AG04450 (cell line): ENCODE measurements at places on chromosomes 7 and 10.

- no peak for DNase-seq
Measured at GRCh38 chr7:40474790-40475680, 340.2 kb downstream of the SUGCT start.

DNA sequence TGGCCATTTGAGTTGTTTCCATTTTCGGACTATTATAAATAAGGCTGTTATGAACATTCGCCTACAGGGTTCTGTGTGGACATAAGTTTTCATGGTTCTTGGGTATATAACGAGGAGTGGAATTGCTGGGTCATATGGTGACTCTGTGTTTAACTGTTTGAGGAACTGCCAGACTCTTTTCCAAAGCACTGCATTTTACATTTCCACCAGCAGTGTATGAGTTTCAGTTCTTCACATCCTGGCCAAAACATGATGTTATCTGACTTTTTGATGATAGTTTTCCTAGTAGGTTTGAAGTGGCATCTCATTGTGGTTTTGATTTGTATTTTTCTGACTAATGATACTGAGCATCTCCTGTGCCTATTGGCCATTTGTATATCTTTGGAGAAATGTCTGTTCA lies 5.4 kb downstream of the SUV39H2 start:
- no peak for DNase-seq

GRCh38 chr10:89710753-89711152 lies 9.4 kb downstream of the KIF20B start:
- DNase-seq = peak; percentile 8

- peak; percentile 26 for DNase-seq
Measured at GRCh38 chr7:116859323-116859722, 3.1 kb upstream of the CAPZA2 start.

GRCh38 chr10:59243611-59244195 lies 67.3 kb downstream of the PHYHIPL start:
- no peak for DNase-seq

GRCh38 chr7:47792521-47793121 lies 155.6 kb downstream of the PKD1L1 start:
- no peak for DNase-seq

GRCh38 chr7:125061776-125062397 lies 132.3 kb upstream of the POT1 start:
- DNase-seq = no peak

DNA sequence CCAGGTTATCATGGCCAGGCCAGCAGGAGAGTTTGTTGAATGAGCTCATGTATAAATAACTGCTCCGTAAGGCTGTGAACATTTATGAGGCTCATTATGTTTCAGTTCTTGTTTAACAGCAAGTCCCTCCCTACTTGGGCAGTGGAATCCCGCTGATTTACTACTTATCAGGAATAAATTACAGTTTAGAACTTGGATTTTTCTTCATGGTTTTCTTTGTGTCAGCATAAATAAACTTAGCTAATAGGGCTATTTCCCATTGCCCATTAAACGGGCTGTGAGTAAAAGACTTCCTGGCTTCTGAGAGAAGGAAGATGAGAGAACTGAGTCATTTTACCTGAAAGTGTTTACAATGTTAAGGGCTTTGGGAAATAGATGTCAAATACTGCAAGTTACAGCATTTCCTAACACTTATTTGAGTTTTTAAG lies 701.6 kb upstream of the ANKRD30A start:
- no peak for DNase-seq

DNA sequence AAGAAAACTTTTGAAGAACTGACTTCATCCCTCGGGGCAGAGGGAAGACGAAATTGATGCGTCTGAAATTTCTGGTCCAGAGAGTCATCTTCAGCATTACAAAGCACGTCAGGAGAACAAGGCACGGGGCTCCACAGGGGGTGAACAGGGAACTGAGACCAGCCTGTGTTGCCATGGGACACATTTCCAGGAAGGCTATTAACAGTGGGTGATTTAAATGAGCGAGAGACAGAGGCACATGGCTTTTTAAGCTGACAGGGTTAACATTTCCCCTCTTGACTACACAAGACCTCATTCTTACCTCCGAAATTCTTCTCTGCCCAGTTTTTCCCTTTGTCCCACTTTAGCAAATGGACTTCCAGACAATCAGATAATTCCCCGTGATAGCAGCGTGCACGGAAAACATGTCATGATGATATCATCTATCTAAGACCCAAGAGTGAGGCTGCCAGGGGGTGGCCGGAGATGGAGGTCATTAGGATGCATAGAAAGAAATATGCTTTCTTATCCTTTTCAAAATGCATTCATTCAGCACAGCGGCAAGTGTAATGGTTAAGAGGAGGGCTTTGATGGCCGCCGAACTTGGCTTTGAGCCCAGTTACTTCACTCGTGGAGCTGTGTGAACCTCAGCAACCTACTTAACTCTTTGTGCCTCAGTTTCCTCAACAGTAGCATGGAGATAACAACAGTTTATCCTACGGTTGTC lies 248.0 kb downstream of the PRPF18 start:
- no peak for DNase-seq

- DNase-seq = no peak
Measured at GRCh38 chr10:30558411-30558810, 71.1 kb downstream of the LYZL2 start.

GRCh38 chr7:3861941-3862340 lies 560.9 kb downstream of the SDK1 start:
- peak; percentile 26 for DNase-seq

GRCh38 chr7:96361116-96361857 lies 39.4 kb upstream of the SLC25A13 start:
- no peak for DNase-seq

DNA sequence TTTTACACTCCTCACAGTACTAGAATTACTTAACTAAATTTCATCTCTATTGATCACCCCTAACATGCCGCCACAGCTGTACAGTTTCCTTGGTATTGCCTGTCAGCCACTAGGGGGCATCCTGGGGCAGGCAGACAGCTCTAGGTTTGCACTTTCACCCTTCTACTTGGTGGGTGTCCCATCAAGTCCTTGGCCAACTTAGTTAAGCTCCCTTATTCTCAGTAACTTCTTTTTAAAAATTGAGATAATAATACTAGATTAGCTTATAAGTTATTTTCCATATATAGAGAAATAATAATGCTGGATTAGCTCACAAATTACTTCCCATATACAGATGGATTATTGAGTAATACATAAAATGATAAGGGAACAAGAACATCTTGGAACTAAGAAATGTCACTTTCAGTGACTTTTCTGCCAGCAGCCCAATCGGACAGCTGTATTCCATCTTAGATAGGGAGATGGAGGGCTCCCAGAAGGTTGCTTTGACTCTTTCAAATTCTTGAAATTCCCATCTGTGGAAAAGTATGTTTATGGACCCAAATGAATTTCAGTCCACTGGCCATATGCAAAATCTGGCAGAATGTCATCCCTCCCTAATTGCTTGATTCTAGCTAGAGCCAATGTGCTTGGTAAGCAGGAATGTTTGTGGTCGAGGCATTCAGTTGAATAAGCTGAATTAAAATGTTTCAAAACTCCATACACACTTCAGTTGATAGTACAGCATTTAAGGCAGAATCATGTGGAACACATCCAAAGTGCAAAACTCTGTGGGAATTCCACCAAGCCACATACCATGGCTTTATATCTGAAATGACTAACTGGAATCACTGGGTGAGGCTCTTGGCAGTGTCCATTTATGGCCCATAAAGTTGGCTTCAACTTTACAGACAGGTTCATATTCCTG lies 309.7 kb downstream of the CSTF2T start:
- DNase-seq = peak; percentile 97

DNA sequence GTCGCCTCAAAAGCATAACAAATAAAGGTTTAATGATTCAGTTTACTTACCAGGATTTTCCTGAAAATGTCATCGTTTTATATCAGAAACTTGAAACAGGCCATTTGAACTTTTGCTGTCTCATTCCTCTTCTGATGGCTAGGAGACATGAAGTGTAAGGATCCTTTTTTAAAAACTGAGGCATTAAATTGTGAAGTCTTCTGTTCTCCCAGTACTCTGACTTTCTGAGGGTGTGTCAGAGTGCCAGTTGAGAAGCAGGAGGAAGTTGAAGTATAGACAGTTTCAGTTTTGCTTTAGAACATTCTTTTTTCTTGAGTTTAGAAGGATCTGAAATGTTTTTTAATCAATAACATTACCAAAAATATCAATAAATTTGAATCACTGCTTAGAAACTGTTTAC lies at the start of gene SAMD9L:
SAMD9L (minus strand) TSS at position 242 of the 400 bp plus-strand sequence. CDS start 12,414 bp downstream, outside the sequence.
- DNase-seq = no peak

DNA sequence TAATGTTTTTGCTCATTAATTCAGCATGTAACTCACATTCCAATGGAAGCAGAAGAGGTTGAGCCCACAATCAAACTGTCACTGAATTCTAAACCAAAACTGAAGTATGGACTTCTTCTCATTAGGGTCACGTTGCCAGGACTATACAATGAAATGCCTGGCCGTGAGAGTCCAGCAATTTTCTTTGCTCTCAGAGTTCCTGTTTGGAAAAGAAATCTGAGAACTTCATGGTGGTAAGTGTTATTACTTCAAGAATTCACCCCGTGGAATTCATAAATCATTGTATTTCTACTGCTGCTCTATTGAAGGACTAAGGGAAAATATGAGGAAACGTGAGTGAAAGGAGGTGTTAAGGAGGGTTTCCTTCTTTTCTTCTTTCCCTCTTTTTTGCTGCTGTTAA lies 441.8 kb upstream of the AKR1E2 start:
- peak; percentile 43 for DNase-seq

- no peak for DNase-seq
Measured at GRCh38 chr10:80664071-80664680, 126.5 kb downstream of the SH2D4B start.

- DNase-seq = no peak
Measured at GRCh38 chr7:138979226-138979979, 1.8 kb downstream of the KIAA1549 start.

DNA sequence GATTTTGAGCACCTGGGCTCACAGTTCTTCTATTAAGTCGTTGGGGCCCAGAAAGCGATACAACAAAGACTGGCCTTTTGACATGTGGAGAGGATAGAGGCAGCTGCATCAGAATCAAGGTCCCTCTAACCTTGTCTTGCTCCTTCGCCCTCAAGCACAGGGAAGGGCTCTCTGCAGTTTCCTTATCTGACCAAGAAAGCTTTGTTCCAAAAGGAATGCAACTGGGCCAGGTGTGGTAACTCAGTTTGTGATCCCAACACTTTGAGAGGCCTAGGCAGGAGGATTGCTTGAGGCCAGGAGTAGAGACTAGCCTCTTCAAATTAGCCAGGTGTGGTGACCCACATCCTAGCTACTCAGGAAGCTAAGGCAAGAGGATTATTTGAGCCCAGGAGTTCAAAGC lies 32.2 kb downstream of the SVOPL start:
- DNase-seq = no peak
